ENCODE measurements at places on chromosomes 7 and 10.

- no peak for DNase-seq
Measured at GRCh38 chr7:29140873-29141468, 5.4 kb downstream of the CPVL start.

DNA sequence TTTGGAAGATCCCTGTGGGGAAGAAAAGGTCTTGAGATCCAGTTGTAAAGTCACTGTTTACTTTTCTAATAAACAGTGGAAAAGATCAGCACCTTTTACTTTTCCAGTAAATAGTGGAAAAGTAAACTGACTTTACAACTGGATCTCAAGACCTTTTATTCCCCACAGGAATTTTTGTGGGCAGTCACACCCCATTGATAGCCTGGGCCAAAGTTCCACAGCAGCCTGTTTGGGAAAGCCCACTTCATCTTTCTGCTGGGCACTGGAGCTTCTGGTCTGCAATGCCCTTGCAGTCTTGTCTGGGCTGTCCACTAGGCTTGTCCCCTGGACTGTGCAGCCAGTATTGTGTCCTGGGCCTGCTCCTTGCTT lies 50.2 kb downstream of the ADCY1 start:
- DNase-seq, result no peak

- no peak for DNase-seq
Measured at GRCh38 chr10:5891009-5891408, 966 bp downstream of the FBH1 start.

GRCh38 chr7:2299131-2299829 lies 15.0 kb downstream of the SNX8 start:
- no peak for DNase-seq

DNA sequence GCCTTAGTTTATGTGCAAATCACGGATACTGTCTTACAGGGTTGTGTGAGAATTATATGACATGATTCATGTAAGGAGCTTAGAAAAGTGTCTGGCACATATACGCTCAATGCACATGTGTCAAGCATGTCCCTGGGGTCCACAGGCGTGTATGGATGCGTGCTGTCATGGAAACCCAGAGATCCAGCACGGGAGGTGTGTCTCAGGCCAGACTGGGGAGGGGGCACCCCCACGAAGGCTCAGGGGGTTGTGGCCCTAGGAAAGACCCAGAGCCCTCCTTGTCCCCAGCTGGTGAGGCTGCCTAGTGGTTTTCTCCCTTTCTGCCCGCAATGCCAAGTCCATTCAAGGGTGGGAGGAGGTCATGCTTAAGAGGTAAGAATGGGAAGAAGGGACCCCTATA lies 9.1 kb downstream of the BTBD16 start:
- no peak for DNase-seq

- no peak for DNase-seq
Measured at GRCh38 chr10:3271354-3272115, 99.0 kb upstream of the PITRM1 start.

GRCh38 chr7:105010504-105011130 lies 3.4 kb upstream of the KMT2E start:
- no peak for DNase-seq

- no peak for DNase-seq
Measured at GRCh38 chr7:74039337-74039736, 11.4 kb downstream of the ELN start.

DNA sequence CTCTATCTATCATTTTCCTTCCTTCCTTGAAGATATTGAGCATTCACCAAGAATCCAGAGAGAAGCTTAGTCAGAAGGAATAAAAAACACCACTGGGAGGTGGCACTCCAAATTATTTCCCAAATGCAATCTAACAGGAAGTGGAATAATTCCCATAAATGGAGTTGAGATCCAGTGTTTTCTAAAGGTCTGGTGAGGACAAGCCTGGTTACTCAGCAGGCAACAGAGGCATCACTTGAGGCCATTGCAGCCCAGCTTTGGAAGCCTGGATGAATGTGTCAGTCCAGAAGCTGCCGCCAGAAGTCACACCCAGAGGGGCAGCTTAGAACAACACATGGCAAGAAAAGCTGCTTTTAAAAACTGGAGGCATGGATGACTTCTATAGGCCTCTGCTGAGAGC lies 288.9 kb upstream of the KLF6 start:
- no peak for DNase-seq

DNA sequence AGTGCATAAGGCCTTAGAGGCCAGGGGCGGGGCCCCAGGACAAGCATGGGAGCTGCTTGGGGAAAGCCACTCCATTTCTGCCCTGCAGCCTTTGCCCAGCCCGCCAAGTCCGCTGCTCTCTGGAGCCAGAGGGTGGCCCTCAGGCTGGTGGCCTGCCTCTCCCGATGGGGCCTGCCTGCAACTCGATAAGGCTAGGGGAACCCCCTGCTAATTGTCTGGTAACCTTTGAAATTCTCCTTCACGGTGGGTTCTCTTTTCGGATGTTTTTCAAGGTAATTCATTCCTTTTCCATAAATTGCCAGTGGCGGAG lies 94.9 kb downstream of the ZMIZ1 start:
- DNase-seq, result no peak

- DNase-seq, result no peak
Measured at GRCh38 chr7:111159426-111159825, 68.5 kb downstream of the LRRN3 start.
